ENCODE measurements at places on chromosomes 6 and 20.

DNA sequence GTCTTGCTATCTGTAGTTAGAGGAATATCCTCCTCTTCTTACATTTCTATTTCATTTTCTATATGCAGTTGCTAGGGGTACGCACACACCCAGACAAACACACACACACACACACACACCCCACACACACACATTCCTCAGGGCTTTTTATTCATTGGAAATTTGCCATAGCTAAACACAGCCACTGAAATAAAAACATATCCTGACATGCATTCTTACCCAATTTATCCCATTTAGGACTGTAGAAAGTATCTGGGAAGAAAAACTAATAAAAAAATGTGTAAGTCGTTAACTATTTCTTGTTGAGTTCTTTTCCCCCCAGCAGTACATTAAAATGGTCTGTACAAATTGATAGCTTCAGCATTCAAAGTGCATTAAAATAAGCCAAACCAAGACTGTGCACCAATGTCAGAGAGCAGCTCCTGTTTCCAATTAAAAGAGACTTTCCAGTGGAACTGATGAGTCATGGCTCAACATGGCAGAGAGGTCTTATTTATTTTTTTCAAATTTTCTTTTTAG, 357.9 kb upstream of the AGPAT4 start:
- no peak for DNase-seq

DNA sequence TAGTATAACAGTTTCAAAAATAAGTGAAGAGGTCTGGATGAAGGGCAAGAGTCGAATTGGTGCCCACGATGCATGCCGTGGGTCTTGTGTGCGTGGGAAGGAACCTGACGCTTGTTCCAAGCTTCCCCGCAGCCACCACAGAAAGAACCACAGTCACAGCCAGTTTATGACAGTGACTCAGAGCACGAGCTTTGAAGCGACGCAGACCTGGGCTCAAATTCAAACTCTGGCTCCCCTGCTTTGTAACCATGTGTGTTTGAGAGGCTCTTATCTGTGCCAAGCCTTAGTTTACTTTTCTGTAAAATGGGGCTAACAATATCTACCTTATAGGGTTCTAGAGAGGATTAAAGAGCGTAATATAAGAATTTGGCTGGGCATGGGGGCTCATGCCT, 65.5 kb downstream of the SYNJ2 start:
- DNase-seq = no peak

DNA sequence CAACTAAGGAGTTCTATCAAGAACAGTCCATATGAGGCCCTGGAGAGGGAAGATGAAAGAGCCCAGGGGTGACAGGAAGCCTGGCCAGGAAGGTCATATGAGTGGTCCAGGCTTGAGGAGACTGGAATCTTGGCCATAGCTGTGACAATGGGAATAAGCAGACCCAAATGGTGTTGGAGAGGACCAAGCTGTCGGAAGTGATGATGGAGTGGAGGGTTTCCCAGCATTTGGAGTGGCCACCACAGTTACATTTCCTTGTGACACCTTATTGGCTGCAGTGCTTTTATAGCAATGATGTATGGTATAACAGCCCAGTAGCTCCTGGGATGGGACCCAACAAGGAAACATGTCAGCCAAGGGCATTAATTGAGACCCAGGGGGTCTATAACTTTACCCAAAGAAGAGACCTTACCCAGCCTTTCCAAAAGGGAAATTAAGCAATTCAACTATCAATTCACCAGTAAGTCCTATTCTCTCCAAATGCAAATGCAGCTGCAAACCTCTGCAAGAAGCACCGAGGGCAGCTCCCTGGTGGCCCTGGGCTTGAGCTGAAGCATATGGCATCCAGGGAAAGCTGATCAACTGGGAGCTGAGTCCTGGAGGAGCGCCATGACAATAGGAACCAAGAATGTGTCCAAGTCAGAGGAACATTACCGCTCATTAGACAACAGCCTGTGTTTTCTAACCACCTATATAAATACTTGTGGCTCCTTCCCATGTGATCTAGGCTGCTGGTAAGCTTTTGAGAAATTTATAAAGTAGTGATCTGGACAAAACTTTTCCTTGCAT, 219.4 kb downstream of the SOD2 start:
- DNase-seq = no peak

GRCh38 chr20:37353285-37353849, 7.4 kb downstream of the SRC start:
- DNase-seq = no peak

DNA sequence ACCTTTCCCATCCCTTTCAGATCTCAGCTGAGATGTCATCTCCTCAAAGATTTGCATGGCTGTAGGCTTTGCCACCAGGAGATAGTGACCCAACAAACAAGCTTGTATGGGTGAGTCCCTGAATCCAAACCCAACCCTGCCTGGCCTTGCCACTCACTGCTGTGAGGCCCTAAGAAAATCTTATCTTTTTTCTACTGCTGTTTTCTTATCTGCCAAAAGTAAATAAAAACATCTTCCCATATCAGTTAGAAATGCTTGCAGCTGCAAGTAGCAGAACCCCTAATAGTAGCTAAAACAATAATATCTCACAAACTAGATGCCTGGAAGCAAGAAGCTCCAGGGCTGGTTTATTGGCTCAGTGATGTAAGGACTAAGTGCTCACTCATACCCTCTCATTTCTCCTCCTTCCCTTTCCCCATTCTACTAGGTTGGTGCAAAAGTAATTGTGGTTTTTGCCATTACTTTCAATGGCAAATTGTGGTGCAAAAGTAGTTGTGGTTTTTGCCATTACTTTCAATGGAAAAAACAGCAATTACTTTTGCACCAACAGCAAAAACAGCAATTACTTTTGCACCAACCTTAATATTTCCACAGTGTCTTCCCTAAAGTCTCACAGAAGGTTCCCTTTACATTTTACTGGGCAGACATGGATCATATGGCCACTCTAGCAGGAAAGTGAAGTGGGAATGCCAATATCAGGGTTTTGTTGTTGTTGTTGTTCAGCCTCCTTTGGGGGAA, 56.7 kb upstream of the PSMF1 start:
- no peak for DNase-seq

DNA sequence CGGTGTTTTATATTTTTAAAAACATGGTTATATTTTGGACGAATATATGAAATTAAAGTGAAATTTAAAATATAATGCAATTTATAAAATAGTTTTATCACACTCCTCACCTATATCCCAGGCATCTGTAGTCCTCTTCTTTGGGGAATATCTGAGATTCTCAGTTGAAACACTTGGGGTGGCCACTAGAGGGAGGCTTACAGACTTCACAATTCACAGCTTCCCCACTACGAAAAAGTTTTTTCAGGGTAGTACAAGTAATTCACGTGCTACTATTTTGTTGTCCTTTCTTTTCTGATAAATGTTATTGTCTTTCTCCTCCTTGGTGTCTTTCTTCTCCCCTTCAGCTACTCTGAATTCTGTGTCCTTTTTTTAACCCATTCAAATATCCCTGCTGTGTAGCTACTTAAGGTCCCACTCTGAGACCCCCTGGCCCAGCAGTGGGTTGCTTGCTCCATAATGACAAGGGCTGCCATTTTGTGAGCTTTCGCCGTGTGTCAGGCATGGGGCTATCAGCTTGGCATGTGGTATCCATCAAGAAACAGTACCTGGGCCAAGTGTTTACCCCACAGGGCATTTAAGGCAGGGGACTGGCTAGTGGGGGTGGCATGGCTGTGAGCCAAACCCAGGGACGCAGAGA, 43.6 kb upstream of the PHACTR3 start:
- no peak for DNase-seq

- DNase-seq = no peak
Observed at GRCh38 chr20:14616003-14616402, 278.6 kb upstream of the FLRT3 start.

- DNase-seq = no peak
Observed at GRCh38 chr6:167647306-167647705, 179.4 kb upstream of the AFDN start.

GRCh38 chr6:150800674-150801314, 64.7 kb upstream of the MTHFD1L start:
- no peak for DNase-seq

DNA sequence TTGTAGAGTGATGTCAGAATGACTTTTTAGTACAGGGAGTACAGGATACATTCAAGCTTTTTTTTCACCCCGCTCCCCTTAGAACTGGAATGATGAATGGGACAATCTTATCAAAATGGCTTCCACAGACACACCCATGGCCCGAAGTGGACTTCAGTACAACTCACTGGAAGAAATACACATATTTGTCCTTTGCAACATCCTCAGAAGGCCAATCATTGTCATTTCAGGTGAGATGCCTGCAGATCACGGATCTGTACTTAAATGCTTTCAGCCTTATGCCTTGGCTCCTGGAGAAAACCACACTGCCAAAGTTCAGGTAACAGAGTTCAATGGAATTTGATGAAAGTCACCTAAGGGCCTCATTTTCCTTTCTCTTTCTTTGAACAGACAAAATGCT, 8.5 kb downstream of the TNFAIP3 start:
- no peak for DNase-seq

GRCh38 chr6:49806145-49806544, 19.1 kb upstream of the PGK2 start:
- DNase-seq = no peak

DNA sequence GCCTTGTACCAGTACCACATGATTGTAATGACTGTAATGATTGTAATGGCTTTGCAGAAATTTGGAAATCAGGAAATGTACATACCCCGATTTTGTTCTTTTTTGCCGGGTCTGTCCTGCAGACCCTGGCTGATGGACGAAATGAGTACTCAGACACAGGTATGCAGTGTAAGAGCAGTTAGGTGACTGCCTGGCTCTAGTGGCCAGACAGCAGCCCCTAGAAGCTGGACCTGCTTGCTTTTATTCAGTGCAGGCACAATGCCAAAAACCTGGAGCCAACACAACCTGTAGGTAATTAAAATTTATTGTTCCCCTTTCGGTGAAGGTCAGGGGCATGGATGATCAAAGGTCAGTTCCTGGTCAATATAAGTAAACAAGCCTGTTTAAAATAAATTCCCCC, 346.0 kb downstream of the NKAIN2 start:
- no peak for DNase-seq

DNA sequence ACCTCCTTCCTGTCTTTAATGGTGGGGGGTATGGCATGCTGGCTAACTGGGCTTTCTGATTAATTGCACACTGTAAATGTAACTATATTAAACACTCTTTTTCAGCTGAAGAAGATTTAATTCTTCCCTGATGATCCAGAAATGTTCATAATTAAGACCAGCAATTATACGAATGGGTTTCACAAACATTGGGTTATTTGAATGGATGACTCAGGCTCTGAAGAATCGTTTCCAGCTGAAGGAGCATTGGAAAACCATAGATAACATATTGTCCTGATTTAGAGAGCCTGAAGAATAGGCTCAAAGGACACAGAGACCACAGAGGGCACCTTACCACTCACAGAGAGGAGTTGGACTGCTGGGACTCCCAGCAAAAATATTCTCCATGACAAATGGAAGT, 130.7 kb upstream of the SSTR4 start:
- DNase-seq = no peak

GRCh38 chr6:54981276-54981609, 134.7 kb downstream of the FAM83B start:
- no peak for DNase-seq

DNA sequence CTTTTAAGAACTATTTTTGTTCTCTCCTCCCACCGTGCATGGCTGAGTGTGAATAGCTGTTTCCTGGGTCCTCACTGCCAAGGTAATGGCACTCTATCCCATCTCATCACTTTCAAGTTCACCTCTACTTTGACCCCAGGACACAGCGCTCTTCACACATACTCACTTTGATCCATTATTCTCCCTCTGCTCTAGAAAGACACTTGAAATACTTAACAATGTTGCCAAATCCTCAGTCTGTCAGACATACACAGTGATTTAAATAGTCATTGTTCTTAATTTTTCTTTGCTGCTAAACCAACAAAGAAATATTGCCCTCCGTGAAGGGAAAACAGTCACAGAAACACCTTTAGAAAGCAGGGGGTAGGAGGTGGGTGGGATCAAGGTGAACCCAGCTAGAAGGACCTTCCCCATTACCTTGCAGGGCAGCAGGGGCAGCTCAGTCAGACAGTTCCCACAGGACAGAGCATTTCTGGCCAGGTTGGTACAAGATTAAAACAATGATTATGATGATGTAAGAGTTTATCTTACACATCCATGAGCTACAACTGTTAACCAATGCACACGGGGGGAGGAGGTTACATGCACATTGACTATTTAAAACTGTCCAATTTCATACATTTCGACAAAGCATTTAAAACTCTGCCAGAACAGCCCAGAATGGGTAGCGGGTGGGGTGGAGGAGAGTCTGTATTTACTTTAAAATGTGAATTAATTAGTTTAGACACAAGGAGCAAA, 2.4 kb downstream of the SLC22A23 start:
- DNase-seq = no peak

DNA sequence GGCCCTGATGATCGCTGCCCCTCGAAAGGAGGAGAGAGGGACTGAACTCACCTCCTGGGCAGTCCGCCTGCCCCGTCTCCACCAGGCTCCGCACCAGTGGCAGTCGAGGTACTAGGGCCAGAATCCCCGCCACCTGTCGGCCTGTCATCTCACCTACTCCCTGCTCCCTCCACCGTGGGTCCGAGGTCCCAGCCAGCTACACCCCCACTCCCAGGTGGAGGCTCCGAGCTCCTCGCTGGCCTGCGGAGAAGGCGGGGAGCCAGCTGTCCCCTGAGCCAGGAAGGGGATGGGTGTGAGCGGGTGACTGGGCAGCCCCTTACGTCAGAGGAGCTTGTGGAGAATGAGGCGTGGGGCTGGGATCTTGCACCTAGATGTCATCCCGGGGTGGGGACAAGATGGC, 1066.5 kb upstream of the MANEA start:
- DNase-seq = no peak

GRCh38 chr6:83057705-83058321, 7.8 kb downstream of the UBE3D start:
- no peak for DNase-seq

DNA sequence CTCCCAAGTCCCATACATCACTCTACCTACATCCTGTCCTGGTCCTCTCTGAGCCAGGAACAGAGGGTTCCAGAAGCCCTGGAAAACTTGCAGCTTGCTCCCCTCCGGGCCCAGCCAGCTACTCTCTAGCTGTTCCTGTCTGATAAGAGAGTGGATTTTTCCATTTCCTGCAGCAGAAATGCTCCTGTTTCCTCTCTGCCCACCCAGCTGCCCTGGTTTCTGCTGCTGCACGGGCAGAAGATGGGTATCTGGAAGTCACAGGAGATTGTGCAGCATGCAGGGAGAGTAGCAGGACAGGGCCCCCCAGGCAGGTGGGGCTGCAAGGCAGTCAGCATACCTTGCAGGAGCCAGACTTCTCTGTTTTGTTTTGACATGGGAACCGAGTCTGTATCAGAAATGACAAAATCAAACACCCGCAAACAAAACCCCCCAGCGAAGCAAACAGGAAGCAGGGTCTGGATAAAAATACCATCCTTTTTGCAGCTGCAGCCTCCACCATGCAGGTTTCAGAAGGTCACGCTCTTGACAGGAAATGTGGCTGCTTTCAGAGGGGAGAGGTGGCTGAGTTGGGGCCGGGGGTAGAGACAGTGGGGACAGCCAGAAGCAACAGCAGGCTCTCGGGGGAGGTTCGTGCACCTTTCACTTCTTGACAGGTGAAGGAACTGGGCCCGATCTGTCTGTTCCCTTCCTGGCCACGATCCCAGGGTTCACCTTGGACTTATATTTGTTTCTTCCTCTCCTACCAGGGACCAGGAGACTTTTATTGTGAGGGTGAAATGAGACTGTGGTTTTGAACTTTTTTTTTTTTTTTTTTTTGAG, 50.8 kb upstream of the FAM83D start:
- DNase-seq = no peak

- no peak for DNase-seq
Observed at GRCh38 chr20:31894980-31895675, 24.7 kb downstream of the TTLL9 start.

- DNase-seq = no peak
Observed at GRCh38 chr6:44666324-44666723, 278.8 kb downstream of the CDC5L start.

Measured in activated naive CD4-positive, alpha-beta T cell (primary cell).